Smooth muscle cell of the pulmonary artery (primary cell): ENCODE measurements at places on chromosomes 7 and 10. TPM values are rescaled to one million over a fixed set of nuclear protein-coding genes. Genes with fewer than 3 reads are reported as not detected.

The VSIR gene
- 9.8 and 40.8 TPM in 2 replicates for total RNA-seq

The PHKG1 gene
- total RNA-seq, result 1.3 and 1.8 TPM in 2 replicates

The LIPM gene
- 0.10 and 0.13 TPM in 2 replicates for total RNA-seq

The ZC3HAV1L gene
- 17.9 and 23.7 TPM in 2 replicates for total RNA-seq

The CDHR3 gene
- total RNA-seq, result 3.1 and 9.2 TPM in 2 replicates

The CPVL gene
- 0.20 TPM in 1 of 2 replicates, not detected in the other for total RNA-seq

The CCNJ gene
- 4.5 and 7.9 TPM in 2 replicates for total RNA-seq

The SLC13A1 gene
- not detected in 2 replicates for total RNA-seq

The SOSTDC1 gene
- total RNA-seq, result not detected in 2 replicates

The GPR158 gene
- 0.26 and 0.33 TPM in 2 replicates for total RNA-seq

The SAMD9L gene
- 14.1 and 25.1 TPM in 2 replicates for total RNA-seq

The ZNF853 gene
- total RNA-seq, result 0.78 and 0.99 TPM in 2 replicates

The TMEM229A gene
- 0.07 and 0.39 TPM in 2 replicates for total RNA-seq

The CYP2C19 gene
- total RNA-seq, result not detected in 2 replicates

The CH25H gene
- 0.20 and 0.78 TPM in 2 replicates for total RNA-seq

The PSD gene
- 2.0 and 3.7 TPM in 2 replicates for total RNA-seq

The RUFY2 gene
- 20.0 and 21.5 TPM in 2 replicates for total RNA-seq

The FKBP6 gene
- not detected in 2 replicates for total RNA-seq

The ZNF92 gene
- total RNA-seq, result 2.5 and 3.1 TPM in 2 replicates

The CRPPA gene
- 1.4 and 2.4 TPM in 2 replicates for total RNA-seq

The ELN gene
- total RNA-seq, result 82.6 and 158 TPM in 2 replicates

The ZNF804B gene
- not detected in 2 replicates for total RNA-seq

The LMTK2 gene
- total RNA-seq, result 11.0 and 11.8 TPM in 2 replicates

The MSANTD7 gene
- total RNA-seq, result 15.2 and 16.5 TPM in 2 replicates

The CUZD1 gene
- 0.30 and 0.52 TPM in 2 replicates for total RNA-seq

The HBP1 gene
- 64.5 and 118 TPM in 2 replicates for total RNA-seq

The CYP2E1 gene
- total RNA-seq, result 0.20 and 0.86 TPM in 2 replicates

The RBP3 gene
- not detected in 2 replicates for total RNA-seq

The CCDC6 gene
- total RNA-seq, result 40.9 and 44.3 TPM in 2 replicates

The ANK3 gene
- total RNA-seq, result 67.8 and 313 TPM in 2 replicates

The ALOX5 gene
- not detected in 2 replicates for total RNA-seq

The CLDN4 gene
- 0.26 TPM in 2 replicates for total RNA-seq

The CXCL12 gene
- total RNA-seq, result 101 and 348 TPM in 2 replicates

The GPER1 gene
- total RNA-seq, result 3.2 and 5.3 TPM in 2 replicates

The TFPI2 gene
- 59.6 and 154 TPM in 2 replicates for total RNA-seq

The LRRN3 gene
- 3.1 and 7.4 TPM in 2 replicates for total RNA-seq

The SORBS1 gene
- 1.6 and 5.1 TPM in 2 replicates for total RNA-seq

The CCL26 gene
- total RNA-seq, result 0.36 and 1.8 TPM in 2 replicates
